Esophagus squamous epithelium (tissue), 5 donors: ENCODE measurements at places on chromosomes 5 and 9.

DNA sequence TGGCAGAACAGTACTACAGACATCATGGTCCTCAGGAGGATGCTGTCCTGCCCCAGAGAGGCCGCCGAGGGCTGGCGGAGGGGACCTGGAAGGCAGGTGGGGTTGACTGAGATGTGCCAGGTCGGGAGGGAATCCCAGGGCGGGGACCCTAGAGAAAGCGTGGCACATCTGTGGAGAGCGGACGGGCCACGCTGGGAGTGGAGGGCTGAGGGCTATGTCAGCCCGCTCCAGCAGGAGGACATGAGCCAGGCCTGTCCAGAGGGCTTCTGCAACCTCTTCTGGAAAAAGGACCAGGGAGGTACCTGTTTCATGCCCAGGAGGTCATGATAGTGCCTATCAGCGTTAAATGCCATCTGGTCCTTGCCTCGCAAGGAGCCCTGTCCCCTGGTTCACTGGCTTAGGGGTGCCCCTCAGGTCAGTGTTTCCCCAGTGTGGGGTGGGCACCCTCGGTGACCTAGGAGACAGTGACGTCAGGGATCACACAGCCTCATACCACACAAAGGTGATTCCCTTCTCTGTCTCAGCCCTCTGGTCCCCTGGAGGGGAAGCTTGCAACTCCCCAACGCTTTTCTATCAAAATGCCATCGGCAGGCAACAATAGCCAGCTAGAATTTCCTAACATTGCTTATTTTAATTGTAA, 103.6 kb upstream of the IER5L start:
- no peak for DNase-seq

DNA sequence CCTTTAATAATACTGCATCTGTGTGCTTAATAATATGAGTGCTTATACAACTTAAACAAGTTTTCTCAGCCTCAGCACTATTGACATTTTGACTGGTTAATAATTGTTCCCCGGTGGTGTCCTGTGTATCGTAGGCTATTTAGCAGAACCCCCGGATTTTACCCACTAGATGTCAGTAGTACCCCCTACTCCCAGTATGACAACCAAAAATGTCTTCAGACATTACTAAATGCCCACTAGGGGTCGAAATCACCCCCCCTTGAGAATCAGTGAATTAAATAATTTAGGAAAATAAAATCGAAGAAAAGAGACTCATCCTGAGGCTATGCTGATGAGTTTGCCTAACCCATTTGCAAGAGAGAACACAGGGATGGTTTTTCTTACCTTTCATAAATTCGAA, 166.3 kb downstream of the ATP10B start:
- DNase-seq = no peak

DNA sequence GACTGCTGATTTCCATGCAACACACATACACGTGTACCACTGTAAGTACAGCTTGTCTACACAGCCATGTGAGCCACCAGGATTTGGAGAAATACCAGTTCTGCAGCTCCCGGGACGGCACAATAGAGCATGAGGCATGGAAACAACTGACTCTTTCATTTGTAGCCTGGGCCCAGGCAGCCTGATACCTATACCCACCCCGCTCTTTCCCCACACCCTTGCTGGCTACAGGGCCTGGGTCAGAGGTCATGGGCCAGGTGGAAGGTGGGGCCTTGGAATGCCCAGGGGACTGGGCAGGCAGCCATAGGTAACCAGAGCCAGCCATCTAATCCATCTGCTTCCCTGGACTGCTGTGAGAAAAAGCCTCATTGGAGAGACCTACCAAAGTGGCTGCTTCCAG, 39.0 kb upstream of the ZSWIM6 start:
- DNase-seq = no peak

DNA sequence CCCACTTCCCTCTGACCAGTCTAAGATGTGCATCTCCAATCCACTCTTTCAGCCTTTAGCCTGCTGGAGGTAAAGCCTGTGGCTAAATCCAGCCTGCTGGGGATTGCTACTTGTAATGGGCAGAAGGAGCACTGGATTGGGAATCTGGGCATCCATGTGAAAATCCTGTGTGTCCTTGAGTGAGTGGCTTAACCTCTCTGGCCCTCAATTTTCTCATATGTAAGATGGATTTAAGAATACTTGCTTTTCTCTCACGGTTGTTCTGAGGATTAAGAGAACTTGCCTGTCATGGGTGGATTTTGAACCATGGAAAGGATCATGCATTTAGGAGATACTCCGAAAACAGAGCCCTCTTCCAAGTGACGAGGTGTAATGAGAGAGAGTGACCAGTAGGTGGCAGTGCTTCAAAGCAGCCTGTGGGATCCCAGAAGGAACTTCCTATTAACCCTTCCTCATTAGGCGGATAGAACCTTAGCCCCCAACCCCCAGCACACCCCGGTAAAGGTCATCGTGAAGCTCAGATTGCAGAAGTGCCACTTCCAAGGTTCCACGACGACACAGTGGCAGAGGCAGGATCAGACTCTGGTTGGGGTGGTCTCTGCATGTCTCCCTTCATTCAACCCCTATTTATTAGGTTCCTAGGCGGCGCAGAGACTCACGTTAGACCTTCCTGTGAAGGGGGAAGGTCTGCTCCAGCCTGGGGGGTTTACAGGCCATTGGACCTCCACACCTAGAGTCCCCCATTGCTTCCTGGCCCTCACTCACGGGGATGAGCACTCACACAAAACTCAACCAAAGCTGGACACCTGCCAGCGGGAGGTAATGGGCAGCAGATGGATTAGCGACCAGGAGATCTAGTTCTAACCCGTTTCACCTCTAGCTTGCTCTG, 68.7 kb upstream of the ZNF618 start:
- DNase-seq = no peak

DNA sequence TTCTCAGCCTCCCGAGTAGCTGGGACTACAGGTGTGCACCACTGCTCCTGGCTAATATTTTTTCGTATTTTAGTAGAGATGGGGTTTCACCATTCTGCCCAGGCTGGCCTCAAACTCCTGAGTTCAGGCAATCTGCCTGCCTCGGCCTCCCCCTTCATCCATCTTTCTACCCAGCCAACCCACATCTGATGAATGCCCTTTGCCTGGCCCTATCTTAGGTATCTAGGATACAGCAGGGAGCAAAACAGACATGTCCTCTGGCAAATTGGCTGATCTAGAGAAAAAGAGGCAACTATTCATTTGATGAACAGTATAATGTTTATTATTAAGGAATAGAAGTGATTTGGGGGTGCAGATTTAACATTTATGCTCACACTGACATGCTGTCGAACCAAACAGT, 123.0 kb downstream of the TRIO start:
- DNase-seq = no peak

DNA sequence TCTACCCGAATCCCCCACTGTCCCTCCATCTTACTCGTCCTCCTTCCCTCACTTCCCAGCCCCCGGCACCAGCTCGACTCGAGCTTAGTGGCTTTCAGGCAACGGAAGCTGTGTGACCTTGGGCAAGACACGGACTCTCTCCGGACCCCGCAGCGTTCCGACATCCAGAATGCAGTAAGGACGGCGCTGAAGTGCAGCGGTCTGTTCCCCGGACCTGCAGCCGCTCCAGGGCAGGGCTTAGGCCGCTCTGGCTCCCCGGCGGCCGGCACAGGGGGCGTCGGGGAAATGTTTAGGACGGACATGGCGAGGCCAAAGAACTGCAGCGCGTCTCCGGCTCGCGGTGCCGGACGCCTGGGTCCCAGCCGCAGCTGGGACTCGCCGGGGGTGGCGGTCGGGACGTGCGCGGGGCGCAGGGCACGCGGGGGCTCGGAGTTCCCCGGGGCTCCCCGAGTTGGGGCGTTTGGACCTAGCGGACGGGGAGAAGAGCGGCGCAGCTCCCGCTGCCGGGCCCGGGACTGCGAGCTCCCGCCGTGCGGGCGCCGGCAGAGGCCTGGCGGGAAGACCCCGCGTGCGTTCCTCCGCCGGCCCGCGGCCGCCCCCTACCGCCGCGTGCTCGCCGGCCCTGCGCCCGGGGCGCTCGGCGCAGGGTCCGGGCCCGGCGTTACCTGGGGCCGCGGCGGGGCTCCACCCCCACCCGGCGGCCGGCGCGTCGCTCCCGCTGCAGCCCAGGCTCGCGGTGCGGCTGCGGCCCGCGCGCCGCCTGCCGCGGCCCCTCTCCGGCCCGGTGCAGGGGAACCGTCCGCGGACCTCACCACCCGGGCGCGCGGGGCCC, 5.6 kb upstream of the RNF44 start:
- no peak for DNase-seq

GRCh38 chr5:133426264-133426663, 186.1 kb downstream of the FSTL4 start:
- no peak for DNase-seq
